ENCODE measurements at places on chromosomes 1 and 21.
A peak's percentile ranks its signal among the peaks of the same experiment; 100 is the strongest.

GRCh38 chr1:24972221-24972914, 42.3 kb upstream of the RUNX3 start:
- no peak for DNase-seq

GRCh38 chr1:40806731-40807695, 23.4 kb downstream of the KCNQ4 start:
- no peak for DNase-seq

DNA sequence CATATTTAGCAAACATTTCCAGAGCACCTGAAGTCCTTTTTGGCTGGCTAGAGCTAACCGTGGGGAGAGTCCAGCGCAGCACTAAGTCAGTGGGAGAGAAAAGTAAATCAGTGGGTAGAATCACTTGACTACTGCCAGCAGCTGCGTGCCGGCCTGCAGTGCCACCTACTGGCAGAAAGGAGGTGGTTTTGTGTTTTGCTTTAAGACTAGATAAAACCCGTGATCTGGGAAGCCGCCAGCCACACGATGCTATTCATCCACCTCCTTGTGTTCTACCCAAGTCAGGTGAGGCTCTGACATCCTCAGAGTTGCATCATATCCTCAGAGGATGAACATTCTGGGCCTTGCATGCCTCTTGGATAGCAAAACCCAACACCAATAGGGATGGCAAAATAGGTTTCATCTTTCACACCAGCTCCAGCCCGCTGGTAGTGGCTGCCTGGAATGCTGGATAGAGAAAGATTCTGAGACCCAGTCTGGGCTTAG, 14.1 kb upstream of the HEYL start:
- DNase-seq = peak; percentile 100

GRCh38 chr1:30761381-30762151, 4.0 kb upstream of the LAPTM5 start:
- DNase-seq = no peak

GRCh38 chr1:85465786-85466134, 801 bp upstream of the DDAH1 start:
- DNase-seq = peak; percentile 55

GRCh38 chr1:93437976-93438605, 9.8 kb upstream of the FNBP1L start:
- DNase-seq = peak; percentile 90

DNA sequence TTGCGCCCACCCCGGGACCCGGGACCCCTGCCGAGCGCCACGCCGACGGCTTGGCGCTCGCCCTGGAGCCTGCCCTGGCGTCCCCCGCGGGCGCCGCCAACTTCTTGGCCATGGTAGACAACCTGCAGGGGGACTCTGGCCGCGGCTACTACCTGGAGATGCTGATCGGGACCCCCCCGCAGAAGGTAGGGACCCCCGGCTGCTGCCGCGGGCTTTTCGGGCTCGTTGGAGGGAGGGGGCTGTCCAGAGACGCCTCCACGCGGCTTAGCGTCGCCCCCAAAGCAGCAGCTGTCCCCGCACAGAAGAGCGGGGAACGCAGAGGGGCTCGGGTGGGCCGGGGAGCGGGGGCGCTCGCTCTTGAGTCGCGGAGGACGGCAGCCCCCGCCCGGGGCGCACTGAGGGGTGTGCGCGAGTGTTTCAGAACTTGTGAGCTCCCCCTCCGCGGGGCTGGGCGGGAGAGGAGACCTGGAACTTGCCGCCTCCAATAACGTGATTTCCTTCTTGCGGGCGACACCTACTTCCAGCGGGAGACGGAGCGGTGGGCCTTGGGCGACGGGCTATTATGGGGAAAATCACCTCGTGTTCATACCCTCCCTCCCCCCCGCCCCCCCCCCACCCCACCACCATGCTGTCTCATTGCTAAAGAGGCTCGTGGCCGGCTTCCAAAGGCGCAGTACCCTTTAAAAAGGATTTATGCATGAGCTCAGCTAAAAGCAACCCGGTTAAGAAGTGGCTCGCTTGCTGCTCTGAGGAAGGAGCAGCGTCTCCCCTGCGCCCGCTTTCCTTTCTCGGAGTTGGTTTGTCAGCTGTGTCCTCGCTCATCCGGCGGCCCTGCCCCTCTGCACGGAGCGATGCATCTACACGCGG, 664 bp downstream of the BACE2 start:
- peak; percentile 57 for DNase-seq

GRCh38 chr1:8107897-8108296, 81.8 kb upstream of the ERRFI1 start:
- DNase-seq = no peak

- no peak for DNase-seq
Observed at GRCh38 chr1:117585086-117585485, 20.8 kb upstream of the TENT5C start.

DNA sequence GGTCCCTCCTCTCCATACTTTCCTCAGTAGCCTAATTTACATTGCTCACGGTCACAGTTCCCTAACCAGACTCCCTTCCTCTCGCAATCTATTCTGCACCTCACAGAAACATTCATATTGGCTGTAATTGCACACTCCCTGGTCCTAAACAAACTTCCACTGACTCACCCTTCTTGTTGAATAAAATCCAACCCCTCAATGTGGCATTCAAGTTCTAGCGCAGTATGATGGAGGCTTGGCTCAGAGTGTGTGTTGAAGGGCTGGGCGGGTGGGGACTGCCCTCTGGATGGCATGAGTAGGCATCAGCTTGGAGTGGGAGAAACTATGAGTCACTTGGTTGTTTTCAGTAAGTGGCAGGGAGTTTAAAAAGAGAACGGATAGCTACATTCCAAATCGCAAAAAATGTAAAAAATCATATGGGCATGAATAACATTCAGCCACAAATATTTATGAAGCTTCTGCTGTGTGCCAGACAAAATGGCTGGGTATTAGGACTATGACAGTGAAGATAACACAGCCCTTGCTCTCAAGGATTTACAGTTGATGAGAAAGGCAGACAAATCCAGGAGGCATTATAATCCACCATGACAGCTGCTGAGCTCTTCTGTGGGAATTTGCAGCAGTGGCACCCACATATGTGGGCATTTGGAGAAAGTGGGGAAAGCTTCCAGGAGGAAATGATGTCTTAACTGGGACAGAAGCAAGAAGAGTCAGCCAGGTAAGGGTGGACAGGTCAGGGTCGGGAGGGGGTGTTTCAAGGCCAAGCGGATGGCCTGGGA, 42.2 kb upstream of the LYST start:
- DNase-seq = no peak

- DNase-seq = no peak
Observed at GRCh38 chr1:56880774-56881173, 26.2 kb downstream of the C8A start.

DNA sequence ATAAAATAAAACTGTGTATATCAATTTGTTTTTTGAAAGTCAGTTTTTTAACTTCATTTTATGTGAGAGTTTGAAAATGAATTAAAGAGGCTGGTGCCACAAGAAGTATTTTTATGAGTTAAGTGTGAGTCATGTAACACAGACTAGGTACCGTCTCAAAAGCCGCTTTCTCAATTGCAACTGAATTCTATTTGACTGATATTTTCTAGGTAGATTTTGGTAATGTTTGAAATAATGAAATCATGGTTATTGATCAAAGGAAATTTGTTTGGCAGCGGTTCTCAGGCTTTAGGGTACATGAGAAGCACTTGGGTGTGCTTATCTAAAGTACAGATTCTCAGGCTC, 4.6 kb downstream of the SNX27 start:
- no peak for DNase-seq

- DNase-seq = no peak
Observed at GRCh38 chr1:119101563-119101962, 38.9 kb downstream of the WARS2 start.

DNA sequence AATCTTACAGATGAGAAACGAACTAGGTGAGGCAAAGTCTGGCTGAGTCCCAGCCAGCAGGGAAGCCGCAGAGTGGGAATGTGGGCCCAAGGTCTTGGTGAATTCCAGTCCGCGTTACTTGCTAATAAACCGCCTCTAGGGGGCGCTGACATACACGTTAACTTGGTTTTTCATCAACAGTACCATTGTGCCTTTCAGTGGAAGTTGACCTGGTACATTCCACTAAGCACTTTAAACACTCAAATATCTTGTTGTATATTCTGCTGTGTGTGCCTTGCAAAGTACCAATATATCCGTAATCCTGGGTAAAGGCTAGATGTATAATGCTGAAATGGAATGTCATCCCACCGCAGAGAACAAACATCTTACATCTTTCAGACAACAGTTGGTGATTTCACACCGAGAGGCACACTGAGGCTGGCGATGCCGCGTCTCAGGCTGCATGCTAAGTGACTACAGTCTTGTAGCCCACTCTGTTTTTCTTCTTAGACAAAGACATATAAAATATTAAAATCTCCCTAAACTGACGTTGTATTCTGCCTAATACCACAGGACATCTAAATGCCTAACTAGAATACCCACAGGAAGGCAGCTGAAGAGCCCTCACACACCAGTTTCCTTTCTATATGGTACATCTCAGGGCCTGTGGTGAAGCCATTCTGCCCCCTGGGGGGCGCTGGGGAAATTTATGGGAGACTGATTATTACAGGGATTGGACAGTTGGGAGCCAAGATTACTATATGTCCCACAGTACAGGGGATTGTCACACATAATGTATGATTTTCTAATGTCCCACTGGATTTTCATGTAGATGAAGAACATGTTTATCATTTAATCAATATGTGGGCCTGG, 49.2 kb upstream of the C1orf198 start:
- DNase-seq = peak; percentile 58

DNA sequence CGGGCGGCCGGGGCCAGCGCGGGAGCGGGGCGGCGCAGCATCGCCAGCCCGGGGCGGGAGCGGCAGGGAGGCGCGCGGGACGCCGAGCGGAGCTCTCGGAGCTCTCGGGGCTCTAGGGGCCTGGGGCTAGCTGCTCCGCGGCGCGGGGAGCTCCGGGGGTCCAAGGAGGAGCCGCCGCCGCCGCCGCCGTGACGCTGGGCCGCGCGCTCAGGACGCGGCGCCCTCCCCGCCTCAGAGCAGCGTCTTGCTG, 147 bp downstream of the CLSTN1 start:
- no peak for DNase-seq

DNA sequence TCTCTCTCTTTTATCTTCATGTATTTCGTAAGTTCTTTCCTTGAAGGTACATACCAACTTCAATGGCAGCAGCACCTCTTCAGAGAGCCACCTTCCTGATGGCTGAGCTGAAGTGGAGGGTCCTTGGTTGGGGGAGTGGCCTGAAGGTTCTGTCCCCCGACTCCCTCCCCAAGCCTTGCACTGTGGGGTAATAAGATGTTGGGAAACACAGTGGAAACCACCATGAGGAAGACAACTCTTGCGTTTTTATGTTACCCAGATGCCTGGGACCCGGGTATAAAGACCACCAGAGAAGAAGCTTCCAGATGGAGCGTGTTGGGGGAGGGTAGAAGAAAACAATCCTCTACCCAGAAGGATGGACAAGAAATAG, 794 bp downstream of the KRTAP12-3 start:
- no peak for DNase-seq

GRCh38 chr1:160436966-160437365, 36.6 kb downstream of the VANGL2 start:
- no peak for DNase-seq
